M059J (cell line): ENCODE measurements at places on chromosomes 16 and 17. TPM values are rescaled to one million over a fixed set of nuclear protein-coding genes. Genes with fewer than 3 reads are reported as not detected.

DNA sequence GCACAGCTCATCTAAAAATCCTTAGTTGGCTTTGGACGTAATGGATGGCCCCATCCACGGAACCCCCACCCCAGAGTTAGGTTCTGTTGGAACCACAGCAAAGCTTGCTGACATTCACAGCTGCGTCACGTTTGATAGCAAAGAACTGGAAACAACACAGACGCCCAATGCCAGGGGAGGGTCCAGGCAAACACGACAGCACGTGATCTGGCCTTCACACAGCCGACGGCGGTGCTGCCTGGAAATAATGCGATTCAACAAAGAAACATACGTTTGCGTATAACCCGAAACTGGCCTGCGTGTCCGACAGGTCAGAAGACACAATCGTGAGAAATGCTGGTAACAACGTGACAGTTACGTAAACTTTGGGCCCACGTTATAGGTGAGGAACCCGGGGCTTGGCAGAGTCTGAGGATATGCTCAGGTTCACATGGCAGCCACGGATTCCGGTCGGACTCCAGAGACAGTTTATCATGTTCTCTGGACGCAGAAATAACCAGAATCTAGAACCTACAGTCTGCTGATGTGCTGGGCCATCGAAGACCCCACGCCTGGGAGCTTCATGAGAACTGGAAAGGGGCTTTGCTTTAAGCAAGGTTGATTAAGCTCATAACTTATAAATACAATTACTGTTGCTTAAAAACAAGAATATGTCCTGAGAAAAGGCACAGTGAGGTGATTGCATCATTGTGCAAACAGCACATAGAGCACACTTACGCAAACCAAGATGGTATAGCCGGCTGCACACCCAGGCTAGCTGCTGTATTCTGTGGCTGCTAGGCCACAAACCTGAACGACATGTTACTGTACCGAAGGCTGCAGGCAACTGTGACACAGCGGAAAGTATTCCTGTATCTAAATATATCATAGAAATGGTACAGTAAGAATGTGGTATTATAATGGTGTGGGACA lies 70.4 kb downstream of the RPH3AL start:
- DNase-seq: no peak

DNA sequence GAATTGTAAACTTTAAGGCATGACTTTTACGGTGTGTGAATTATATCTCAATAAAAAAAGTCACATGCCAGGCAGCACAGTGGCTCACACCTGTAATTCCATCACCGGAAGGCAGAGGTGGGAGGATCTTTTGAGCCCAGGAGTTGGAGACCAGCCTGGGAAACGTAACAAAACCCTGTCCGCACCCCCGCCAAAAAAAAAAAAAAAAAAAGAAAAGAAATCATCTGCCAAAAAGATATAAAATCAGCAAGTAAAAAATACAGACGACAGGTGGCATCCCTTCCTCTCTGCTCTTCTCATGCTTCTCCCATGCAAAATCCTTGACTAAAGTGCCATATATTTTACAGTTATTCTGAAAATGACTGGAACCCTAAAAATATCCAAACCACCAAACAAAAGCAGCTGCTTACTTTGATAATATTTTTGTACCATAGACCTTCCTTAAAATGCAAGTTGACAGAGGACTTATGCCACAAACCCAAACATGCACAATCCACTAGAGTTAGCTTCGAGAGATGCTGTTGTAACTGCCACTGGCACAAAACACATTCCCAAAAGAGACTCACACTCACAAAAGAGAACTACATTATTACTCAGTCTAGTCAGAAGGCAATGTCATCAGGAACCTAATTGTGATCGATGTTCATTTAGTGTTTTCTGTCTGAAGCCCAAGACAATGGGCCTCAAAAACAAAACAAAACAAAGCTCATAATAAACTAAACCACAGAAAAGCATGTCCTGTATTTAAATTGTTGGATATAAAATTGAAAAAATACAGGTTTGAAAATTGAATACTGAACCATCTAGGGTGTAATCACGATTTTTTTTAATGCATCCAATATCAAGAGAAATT lies 2.4 kb downstream of the CRLF3 start:
- no peak for DNase-seq

DNA sequence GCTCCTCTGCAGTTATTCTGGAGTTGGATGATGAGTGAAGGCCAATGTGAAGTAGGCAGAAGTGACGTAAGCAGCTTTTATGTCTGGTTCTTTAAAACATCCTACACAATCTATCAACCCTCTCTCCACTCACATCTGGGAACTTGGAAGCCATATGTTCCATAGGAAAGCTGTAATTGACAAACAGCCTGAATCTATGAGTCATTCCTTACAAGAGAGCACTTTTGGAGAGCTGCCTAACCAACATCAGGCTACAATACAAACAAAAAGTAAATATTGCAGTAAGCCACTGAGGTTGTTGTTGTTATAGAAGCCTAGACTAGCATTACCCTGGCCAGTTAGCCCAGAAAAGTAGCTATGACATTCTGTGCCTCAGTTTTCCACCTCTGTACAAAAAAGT lies 5.9 kb downstream of the CCL7 start:
- DNase-seq: peak; percentile 85

The TAF15 gene
- 11.3 and 21.0 TPM in 2 replicates for total RNA-seq

GRCh38 chr17:75844530-75845057 lies 390 bp upstream of the UNC13D start:
- DNase-seq: peak; percentile 56

DNA sequence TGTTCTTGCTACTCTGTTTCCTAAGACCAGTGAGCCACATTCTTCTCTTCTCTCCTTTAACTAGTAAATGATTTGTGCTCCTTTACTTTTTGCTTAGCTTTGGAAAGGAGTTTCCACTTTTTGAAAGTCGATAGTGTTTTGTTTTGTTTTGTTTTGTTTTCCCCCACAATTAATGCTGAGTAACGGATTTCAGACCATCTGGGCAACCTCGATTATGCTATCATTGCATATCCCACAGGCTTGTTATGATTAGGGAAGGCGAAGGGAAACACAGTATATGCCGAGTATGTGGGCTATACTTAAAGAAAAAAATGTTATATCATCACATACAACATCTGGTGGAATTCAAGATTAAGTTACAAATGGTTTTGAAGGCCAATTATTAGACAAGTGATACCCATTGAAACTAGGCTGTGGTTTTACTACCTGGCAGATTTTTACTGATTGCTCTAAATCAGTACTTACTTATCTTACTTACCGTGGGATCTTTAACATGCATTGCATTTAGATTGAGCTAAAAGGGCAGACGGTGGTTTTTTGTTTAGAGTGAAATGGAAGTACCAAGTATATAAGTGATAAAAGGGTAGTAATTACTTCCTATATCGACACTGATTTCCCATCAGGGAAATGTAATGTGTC lies 361.3 kb upstream of the SOX9 start:
- no peak for DNase-seq
